ENCODE measurements at places on chromosomes 6 and 20.
A peak's percentile ranks its signal among the peaks of the same experiment; 100 is the strongest.

GRCh38 chr6:130027948-130028347 lies 9.6 kb downstream of the L3MBTL3 start:
- no peak for DNase-seq

DNA sequence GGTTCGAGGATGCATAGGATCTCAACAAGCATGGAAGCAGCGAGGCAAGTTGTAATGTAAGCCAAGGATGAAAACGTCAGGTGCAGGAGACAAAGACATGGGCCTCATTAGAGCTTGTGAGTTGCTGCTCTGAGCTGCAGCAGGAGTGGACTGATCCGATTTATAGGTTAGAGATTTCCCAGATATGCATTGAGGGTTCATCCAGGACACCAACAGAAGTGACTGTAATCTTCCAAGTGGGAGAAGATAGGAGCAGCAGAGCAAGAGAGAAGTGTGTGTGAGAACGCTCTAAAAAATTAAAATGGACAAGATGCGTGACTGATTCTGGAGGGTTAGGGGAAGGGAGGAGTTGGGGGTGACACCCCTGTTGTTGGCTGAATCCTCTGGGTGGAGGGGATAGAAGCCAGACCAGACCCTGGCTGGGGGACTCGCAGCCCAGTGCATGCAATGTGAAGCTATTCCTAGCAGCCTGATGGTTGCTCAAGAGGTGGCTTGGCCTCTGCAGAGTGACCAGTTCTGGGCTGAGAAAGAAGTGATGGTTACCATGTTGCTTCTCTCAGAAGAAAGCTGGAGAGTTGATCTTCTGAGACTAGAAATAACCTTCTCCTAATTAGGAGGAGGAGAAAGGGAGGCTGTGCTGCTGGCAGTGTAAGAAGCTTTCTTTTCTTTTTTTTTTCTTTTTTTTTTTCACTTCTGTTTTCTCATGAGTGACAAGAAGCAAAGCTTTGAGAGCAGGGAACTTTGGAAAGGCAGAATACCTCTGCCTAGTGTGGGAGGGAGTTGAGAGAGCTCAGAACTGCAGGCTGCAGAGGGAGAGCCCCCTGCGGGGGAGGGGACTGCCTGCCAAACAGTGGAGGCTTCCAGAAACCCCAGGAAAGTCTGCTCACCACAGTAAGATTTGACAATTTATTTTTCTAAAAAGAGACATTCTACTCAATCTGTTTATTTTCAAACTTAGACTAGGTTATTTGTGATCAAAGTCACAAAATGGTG lies 116.9 kb downstream of the SLX4IP start:
- peak; percentile 3 for DNase-seq

DNA sequence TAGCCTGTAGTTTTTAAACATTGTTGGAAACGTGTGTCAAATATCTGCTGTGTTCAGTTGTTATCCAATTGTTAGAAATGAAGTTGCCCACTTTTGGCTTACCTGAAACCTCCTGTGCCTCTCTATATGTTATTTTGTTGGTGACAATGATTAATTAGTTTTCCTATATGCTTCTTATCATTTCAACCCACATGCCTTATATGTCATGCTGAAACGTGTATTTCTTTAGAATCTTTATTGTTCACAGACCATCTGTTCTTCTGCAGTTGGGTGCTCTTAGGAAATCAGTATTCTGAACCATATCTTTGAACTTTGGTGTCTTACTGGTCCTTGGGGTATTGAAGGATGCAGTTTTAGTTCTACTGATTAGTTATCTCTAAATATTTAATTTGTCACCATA lies 91.2 kb upstream of the SCGN start:
- no peak for DNase-seq

- no peak for DNase-seq
Measured at GRCh38 chr20:50077818-50078601, 34.9 kb downstream of the UBE2V1 start.

DNA sequence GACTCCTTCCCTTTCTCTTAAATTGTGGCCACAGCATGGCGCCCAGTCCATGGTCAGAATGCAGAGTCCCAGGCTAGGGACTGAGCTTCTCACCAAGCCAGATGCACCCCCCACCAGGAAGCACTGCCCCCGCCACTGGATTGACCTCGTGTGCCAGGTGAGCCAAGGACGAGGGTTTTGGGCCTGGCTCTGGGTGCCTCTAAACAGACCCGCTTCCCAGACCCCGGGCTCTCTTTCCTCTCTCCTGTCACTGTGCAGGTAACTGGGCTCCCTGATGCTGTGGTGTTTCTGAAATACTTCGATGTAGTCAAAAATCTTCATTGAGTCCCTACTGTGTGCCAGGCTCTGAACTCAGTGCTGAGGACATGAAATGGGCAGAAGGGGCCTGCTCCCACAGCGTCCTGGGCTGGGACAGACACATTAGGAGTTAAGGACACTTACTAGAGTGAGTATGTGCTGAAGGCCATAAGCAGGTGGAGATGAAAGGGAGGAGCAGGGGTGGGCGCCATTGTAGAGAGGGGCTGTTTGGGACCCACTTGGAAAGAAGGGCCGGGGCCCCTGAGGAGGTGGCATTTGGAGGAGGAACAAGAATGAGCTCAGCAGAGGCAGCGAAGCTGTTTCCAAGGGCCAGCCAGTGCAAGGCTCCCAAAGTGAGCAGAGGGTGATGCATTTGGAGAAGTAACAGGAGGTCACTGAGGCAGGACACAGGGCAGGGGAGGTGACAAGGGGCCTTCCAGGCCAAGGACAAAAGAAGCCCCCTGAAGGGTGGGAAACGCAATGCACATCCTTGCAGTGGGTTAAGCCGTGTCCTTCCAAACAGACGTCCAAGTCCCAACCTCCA lies 217.1 kb downstream of the ANKRD60 start:
- no peak for DNase-seq

DNA sequence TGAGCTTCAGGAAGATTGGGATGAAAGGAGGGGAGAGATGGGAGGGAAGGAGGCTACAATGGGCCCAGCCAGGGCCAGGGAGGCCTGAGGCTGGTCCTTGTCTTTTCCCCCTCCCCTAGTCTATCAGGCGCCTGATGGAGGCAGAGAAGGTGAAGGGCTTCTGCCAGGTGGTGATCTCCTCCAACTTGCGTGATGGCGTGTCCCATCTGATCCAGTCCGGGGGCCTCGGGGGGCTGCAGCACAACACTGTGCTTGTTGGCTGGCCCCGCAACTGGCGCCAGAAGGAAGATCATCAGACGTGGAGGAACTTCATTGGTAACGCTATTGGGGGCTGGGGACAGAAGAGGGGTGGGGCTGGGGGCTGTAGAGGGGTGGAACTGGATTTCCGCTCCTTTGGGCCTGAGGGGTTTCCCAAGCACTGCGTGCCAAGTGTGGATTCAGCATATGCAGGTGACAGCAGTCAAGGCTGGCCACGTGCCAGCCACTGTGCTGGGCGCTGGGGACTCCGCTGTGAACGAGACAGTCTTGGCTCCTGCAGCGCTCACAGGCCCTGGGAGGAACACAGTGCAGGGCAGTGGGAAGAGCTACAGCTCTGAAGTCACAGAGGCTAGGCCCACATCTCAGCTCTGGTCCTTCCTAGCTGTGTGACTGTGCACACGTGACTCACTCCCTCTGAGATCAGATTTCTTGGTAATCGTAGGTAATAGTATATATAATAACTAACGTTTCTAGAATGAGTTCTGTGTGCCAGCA lies 22.7 kb downstream of the SLC12A5 start:
- no peak for DNase-seq

GRCh38 chr20:60242836-60243505 lies 284.7 kb downstream of the CDH26 start:
- DNase-seq: no peak

GRCh38 chr6:95866732-95867131 lies 149.0 kb upstream of the FUT9 start:
- DNase-seq: no peak

GRCh38 chr6:74248966-74249365 lies 553.0 kb downstream of the CD109 start:
- DNase-seq: no peak

GRCh38 chr6:118876198-118876597 lies 17.8 kb upstream of the ASF1A start:
- DNase-seq: no peak

DNA sequence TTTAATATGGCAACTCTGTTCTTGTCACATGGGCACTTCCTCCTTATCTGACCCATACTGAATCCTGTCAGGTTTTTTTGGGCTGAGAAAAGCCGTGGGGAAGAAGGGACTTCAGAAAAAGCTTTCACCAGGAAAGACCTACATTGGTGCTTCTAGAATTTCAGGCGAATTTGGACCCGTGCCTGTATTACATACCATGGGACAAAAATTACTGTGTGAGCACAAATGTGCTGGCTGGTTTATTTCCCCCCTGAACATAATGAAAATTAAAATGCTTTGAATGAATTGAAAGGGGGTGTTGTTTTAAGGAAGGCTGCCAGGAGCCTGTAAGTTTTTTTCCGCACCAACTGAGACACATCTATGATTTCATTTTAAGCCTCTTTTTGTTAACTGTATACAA lies 29.6 kb downstream of the CAP2 start:
- no peak for DNase-seq

GRCh38 chr6:72654071-72654621 lies 32.3 kb downstream of the KCNQ5 start:
- no peak for DNase-seq

GRCh38 chr6:148955441-148955840 lies 208.6 kb downstream of the UST start:
- no peak for DNase-seq

DNA sequence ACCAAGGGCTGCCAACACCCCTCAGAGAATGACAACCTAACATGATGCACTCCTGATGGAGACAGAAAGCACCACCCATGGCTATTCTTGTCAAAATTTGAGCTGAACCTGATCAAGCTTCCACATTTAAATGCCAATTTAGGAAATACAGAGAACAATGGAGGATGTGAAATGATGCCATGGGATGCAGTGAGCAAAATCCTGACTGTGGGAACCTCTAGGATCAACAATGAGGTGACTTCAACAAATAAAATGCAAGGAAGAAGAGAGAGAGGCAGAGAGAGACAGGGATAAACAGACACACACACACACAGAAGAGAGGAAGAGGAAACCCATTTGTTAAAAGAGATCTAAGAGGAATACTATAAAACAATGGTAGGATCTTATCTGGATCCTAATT lies 119.6 kb upstream of the NUP153 start:
- no peak for DNase-seq

DNA sequence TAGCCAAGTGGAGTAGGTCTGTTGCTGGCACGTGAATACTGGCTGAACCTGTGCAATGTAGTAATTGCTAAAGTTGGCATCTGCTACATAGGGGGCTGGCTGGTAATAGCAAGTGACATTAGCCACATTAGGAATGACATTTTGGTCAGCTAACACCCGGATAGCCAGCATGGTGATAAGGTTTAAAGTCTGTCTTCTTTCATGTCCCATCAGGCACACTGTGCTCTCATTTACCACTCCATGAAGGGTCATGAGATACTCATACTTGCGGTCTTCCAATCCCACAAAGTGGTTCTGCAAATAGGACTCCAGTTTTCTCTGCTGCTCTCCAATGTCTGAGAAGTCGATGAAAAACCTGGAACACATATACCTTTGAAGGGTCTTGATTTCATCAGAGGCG lies 2.8 kb downstream of the TENT5A start:
- no peak for DNase-seq

DNA sequence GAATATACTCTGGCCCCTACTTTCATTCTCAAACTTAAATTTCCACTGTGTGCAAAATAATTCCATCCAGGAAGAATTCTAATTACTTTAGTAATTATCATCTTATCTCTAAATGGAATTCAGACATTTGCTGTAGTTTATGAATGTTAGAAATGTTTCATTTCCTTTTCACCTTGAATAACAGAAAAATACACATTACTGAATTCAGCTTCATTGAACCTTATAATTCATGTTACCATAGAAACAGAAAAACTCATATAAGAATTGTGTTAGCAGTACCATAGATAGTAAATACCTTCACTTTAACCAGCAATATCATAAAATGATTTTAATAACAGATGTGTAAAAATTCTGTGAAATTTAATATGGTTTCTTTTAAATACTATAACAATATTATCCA lies 514.9 kb downstream of the CDKAL1 start:
- no peak for DNase-seq

DNA sequence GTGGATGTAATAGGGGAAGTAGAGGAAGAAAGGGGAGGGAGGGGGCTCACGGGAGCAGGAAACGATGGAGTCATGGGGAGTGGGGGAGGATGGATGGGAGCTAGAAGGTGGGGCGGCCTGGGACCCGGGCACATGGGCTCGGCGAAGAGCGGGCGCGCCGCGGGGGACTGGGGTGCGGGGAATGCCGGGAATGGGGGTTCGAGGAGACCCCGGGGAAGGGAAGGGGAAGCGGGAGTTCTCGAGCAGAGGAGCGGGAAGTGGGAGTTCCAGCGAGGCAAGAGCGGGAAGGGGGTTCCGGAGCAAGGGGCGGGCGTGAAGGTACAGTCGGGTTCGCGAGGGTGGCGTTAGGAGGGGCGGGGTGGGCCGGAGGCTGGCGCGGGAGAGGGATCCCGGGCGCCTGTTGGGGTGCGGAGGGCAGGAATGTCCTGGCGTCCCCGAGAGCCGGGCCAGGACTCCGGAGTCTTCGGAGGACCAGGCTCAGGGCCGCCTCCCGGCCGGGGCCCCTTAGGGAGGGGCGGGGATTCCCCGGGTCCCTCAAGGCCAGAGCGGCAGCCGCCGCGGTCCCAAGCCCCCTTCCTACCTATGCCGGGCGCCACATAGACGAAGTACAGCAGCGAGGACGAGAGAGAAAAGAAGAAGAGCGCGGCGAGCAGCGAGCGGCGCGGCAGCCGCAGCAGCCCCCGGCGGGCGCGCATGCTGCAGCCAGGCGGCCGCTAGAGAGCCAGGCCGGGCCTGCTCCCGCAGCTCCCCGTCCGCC lies 504 bp downstream of the B4GALT5 start:
- peak; percentile 23 for DNase-seq

DNA sequence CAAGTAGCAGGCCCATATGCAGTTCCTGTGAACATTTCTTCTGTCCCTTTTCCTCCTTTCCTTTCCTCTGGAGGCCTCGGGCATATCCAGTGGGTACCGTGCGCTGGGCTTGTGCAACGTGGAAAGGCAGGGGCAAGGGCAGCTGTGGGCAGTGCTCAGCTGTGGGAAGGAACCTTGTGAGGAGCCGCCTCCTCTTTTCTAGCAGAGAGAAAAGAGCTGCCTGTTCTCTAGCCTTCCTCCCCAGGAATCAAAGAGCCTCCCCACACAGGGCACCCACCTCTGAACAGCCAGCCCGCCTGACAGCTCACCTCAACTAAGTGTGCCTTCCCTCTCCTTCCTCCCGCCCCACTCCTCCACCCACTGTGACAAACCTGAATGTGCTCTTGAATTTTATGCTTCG lies 143.3 kb upstream of the HDDC2 start:
- no peak for DNase-seq

DNA sequence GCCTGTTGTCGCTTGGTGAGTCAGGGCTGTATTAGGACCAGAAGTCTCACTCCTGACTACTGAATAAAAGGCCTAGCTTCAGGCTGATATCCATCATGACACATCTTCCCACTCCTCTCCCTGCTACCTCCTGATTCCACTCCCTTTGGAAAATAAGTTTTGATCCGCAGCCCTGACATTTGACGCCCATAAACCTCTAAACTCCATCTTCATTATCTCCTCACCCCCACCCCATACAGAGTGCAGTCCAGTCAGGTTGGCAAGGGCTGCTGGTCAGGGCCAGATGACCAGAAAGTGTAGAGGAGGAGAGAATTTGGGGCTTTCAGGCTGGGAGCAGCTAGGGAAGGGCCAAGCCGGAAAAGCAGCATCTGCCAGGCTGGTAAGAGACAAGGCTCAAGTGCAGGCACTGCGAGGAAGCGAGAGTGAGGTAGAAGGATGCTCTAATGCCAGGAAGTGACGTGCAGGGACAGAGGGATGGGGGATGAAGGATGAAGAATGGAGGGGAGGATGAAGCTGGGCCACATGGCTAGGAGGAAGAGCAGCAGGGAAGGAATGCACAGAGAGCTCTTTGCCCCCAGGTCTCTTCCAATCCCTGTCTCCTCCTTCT lies 1.2 kb downstream of the GGT7 start:
- DNase-seq: no peak
